Right cardiac atrium (tissue), 5 donors: ENCODE measurements at places on chromosomes 16 and 17. TPM values are rescaled to one million over a fixed set of nuclear protein-coding genes. Genes with fewer than 3 reads are reported as not detected.

LASP1 gene
- polyA plus RNA-seq, result 23.8 TPM

ARMC5 gene
- 8.5 TPM for polyA plus RNA-seq

KRT40 gene
- not detected for polyA plus RNA-seq

PPY gene
- polyA plus RNA-seq, result not detected

GRCh38 chr17:61150686-61151299 is 248.8 kb upstream of the TBX2 start:
- DNase-seq, result no peak

- DNase-seq, result peak; percentile 58
Observed at GRCh38 chr16:84599521-84600202, 18.2 kb downstream of the COTL1 start.

GRCh38 chr16:85676466-85676865 is 12.3 kb downstream of the GINS2 start:
- DNase-seq, result peak; percentile 16

DNA sequence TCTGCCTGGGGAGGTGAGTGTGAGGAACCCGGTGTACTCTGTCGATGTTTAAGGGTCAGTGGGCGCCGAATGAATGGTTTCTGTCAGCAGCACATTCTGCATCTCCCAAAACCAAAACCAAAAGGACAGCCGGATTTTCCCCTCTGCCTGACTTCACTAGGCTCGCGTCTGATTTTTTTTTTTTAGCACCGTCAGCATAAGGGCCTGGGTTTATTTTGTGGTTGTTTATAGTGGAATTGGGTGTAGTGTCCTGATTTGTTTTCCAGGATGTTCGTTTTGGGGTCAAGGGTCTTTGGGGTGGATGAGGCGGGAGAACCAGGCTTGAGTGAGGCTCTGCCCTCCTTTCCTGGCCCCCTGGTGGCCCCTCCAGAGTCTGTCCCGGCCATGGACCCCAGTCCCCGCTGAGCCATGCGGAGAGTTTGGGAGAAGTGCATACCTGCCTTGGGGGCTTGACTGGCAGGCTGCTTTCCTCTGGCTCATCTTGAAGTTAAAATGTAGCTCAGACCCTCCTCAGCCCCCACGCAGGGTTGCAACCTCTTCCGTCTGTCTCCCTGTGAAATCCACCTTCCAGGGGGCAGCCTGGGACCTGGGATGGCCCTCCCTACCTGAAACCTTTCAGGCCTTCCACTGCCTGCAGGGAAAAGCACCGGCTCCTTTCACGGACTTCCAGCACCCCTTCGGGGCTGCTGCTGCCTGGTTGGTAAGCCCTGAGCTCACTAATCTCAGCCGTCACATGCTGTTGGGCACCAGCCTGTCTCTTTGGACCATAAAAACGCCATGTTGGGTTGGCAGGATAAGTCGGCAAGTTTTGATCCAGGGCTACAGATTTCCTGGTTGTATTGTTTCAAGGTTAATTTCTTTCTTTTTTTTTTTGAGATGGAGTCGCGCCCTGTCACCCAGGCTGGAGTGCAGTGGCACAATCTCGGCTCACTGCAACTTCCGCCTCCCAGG is 60.2 kb downstream of the JPH3 start:
- DNase-seq, result peak; percentile 4

- no peak for DNase-seq
Observed at GRCh38 chr17:44581868-44582267, 24.6 kb downstream of the FZD2 start.

DNA sequence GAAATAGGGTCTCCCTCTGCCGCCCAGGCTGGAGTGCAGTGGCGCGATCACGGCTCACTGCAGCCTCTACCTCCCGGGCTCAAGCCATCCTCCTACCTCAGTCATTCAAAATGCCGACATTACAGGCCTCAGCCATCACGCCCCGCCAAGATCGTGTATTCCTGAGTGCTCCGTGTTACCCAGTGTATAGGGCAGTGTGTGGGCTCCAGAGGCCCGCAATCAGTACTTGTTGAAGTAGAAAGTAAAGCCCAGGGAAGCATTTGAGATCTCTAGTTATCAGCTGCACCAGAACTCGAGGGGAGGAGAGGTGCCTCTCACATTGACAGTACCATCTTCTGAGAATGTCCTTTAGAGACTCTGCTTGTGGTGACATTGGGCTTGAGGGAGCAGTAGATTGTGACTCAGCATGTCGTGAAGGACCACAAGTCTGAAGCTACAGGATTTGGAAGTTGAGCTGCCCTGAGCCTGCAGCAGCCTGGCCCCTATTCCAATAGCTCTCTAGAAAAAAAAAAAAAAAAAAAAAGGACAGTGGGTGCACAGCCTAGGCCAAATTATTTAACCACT is 1.1 kb upstream of the PRPSAP1 start:
- DNase-seq, result no peak

DNA sequence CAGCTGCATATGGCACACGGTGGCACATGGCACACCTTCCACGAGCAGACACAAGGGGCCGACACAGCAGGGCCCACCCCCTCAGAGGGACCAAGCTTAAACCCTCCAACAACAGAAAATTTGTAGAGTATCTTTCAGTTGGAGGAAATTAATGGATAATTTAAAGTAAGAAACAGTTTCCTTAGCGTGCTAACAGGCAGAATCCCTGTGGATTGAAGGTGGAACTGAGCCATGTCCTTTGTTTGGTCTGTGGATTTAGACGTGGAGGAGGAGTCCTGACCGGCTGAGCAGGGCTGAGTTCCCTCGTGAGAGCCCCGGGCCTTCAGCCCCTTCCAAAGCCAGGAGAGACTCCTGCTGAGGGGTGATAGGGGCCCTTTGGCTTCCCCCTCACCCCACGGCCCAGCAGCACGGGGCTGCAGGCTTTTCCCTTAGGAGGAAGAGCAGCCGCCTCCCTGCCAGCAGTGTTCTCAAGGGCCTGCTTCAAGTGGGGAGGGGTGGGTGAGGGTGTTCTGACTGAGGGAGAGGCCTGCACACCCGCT is 1.4 kb upstream of the CYB561 start:
- DNase-seq, result no peak

GRCh38 chr17:31649302-31649701 is 209.7 kb downstream of the COPRS start:
- no peak for DNase-seq

DNA sequence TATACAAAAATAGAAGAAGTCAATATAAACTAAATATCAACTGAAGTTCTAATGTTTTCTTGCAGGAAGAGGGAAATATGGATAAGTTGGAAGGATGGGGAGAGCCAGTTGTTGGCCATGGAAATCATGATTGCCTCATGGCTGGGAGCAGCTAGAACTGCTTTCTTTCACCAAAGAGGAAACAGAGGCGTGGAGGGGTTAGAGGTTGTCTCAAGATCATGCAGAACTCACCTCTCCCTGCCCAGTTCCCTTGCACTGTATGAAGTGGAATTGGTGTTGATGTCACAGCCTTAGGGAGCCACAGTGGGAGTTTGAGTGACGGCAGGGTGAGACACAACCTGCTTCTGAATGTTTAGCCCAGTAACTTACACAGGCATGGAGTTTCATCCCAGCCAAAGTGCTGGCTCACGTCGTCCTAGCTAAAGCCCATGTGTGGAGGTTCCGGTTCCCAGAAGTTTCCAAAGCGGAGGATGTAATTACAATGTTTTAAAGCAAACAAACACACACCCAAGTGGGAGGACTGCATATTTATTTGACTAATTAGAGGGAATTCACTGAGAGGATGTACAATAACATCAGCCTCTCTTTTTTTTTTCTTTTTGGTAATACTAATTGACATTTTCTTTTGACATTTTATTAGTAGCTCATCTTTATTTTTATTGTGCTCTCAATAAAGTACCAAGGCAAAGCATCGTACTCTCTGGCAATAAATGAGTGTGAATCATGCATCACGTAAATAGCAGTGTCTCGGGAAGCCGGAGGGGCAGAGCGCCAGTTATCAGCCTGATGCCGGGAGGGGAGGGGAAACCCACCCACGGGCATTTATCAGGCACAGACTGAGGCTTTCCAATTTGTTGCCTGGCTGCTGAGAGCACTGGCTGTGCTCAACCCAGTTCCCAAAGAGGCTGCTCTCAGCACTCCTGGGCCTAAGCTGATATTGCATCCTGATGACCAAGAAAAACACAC is 118.7 kb upstream of the CDH5 start:
- peak; percentile 94 for DNase-seq

GRCh38 chr17:7882629-7883028 is 6.0 kb upstream of the CHD3 start:
- no peak for DNase-seq

DNA sequence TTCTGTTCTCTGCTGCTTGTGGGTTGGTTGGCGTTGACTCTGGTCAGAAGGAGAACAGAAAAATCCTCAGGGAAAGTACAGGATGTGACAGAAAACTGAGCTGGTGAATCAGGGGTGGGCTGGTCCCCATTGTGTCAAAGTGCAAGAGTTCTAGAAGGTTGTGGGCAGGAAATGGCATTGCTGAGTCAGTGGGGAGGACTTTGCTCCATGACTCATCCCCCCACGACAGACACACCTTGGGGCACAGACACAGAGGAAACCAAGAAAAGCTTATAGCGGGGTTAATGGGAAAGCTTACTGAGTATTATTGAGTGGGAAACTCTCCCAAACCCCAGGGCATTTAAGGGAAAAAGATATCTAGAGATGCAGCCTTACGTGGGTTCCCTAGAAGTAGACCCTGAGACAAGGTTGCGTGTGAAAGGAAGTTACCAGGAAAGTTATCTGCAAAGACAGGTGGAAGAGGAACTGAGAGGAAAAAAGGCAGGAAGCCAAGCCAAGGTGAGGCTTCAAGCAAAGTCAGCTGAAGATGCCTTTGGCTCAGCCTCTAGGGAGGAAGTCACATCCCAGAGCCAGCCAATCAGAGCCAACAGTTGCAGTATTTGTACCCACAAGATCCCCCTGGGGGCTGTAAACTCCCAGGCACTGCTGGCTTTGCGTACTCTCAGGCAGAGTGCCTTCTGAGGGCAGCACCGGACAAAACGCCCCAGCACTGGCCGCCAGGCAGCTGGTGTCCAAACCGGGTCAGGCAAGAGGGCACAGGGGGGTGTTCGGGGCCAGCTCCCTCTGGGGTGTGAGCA is 86.4 kb downstream of the FOXL1 start:
- DNase-seq, result no peak

DNA sequence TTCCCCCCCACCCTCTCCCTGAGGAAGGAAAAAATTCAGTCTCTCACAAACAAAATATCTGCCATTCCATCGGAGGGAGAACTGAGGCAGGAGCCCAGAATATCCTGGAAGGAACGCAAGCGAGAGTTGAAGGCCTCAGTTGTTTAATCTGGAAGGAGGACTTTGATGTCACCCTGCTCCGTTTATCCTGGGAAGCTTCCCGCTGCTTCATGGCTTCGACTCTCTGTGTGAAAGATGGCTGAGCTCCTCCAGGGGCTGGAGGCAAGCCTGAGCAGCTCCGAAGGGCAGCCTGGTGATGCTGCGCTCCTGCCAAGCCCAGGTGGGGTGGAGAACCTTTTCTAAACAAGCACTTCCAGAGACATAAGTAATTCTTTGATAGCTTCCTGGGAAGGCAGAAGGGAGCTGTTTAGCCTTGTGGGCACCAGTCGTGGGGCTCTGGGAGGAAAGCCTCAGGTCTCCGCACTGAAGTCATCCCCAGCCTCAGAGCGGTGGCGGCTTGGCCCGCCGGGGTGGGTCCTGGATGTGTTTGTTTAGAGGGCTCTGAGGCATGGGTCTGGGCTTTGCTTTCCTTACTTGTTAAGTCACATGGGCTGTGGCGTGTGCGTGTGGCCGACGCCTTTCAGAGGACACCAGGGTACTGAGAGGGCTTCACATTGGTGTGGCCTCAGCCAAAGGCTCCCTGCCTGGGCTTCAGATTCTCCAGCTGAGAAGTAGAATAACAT is 7.9 kb downstream of the NKD1 start:
- no peak for DNase-seq

GRCh38 chr16:90008708-90009145 is 10.5 kb downstream of the DBNDD1 start:
- no peak for DNase-seq

- DNase-seq, result peak; percentile 53
Observed at GRCh38 chr17:82435601-82436583, 14.7 kb downstream of the CYBC1 start.

DNA sequence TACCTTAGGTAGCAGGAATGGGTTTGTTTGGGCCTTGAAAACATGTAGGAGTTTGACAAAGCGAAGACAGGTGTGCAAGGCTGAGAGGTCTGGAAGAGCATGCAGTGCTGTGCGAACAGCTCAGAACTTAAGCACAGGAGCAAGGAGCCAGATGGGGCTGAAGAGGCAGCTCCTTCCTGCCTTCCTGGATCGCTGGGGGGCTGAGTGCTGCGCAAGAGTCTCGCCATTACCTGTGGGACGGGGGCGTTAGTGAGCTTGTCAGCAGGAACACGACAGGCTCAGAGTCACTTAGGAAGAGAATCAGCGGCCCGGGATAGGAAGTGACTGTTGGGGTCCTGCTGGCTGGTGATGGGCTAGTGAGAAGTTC is 464 bp upstream of the MRM1 start:
- no peak for DNase-seq

DNA sequence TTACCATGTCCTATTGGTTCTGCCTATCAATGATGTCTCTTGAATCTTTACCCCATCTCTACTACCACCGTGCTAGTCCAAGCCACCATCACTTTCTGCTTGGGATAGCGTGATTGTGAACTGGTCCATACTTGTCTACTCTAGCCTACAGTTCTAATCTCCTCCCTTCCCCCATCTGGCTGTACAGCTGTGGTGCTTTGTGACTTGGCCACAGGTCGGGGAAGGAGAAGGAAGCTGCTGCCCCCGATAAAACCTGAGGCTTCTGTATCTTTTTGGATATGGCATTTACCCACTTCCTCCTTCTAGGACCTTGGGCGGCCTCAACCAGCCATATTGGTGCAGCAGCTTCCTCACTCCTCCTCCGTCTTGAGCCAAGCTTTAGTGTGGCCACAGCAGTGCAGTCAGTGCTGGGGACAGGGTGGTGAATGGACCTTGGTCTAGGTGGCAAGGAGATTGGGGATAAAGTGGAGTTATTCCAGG is 314 bp upstream of the ITGA2B start:
- DNase-seq, result no peak

DNA sequence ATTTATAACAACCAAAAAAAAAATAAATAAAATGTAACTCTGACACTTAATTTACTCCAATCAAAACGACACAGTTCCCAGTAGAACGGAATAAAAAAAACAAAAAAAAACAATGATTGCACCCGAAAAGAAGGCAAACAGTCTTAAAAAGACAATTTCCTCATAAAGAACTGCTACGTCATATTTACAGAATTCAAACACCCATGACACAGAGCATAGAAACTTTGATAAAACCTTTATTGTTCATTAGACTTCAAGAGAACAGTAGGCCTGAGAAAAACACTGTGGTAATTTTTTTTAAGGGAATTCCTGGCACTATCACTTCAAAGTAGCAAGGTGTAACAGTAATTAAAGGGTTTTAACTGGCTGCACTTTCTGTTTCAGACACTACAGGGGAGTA is 26.1 kb downstream of the FAM222B start:
- no peak for DNase-seq

DNA sequence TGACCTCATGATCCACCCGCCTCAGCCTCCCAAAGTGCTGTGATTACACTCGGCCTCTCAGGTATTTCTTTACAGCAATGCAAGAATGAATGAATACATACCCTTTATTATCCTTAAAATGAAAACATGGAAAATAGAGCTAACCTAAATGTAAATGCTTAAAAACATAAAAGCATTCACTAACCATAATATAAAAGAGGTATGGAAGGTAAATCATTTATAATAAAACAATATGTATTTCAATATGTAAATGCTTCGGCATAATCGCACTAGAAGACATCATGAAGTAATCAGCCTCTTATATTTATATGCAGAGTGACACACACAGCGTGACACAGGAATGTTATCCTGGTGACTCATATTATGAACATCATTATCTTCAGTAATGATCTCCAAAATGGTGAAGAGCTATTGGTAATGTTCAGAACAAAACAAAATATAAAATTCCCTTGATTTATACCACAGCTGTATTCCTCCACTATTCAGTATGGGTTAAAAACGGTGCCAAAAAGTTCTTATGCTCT is 53.9 kb downstream of the AIPL1 start:
- no peak for DNase-seq
